ENCODE measurements at places on chromosomes 1 and 21. TPM values are rescaled to one million over a fixed set of nuclear protein-coding genes. Genes with fewer than 3 reads are reported as not detected.

Gene SH3GLB1
- total RNA-seq: 42.4 TPM

Gene SPAG17
- not detected for total RNA-seq

GRCh38 chr1:28328228-28328648 is 602 bp upstream of the MED18 start:
- no peak for DNase-seq

Gene KLHL21
- total RNA-seq: 27.5 TPM

DNA sequence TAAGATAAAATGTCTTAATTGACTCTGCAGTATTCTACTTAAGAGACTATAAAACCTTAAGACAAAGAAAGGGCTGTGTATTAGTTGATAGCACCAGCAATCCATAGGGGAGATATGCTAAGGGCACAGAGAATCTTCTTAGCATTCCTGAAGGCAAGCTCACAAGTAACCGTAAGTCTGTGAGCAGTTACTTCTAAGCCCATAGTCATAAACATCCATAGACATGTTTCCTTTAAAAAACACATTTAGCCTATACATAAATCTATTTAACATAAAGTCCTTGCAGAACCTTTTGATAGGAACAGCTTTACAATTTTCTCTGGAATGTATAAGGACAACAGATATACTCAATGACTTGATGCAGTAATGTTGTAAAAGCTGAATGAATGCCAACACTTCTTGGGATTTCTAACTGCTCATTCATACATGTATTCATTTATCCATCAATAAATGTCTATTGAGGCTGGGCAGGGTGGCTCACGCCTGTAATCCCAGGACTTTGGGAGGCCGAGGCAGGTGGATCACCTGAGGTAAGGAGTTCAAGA is 6.3 kb upstream of the ERRFI1 start:
- DNase-seq: no peak

Gene AQP10
- total RNA-seq: not detected

- no peak for DNase-seq
These were observed 470.5 kb downstream of the LTN1 start for GRCh38 chr21:28522014-28522799.

Gene AMY1C
- not detected for total RNA-seq

- DNase-seq: no peak
These were observed 11.4 kb upstream of the TSPEAR start for GRCh38 chr21:44722731-44723130.

DNA sequence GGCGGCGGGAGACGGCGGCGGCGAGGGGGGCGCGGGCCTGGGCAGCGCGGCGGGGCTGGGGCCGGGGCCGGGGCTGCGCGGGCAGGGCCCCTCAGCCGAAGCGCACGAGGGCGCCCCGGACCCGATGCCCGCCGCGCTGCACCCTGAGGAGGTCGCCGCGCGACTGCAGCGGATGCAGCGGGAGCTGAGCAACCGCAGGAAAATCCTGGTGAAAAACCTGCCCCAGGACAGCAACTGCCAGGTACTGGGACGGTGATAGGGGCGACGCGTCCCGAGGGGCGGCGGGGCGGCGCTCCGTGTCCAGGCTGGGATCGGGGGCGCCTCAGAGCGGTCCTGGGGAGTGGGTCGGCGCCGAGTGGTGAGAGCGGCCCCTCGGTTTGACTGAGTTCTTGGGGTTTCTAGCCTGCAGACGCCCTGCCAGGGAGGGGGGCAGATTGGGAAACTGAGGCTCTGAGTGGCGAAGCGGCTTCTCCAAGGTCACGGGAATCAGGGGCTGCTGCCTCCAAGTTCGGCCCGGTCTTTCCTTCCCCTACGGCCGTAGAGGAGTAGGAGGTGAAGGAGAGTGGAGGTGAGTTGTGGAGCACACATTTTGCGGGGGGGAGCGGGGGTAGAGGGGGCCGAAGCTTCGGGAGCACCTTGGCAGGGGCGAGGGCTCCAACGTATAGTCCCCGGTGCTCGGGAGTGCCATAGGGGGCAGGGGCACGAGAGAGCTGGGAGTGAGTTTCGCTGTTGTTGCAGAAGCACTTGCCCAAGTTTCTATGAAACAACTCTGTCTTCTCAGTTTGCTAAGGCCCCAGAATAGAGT is 508 bp downstream of the RAVER2 start:
- no peak for DNase-seq

DNA sequence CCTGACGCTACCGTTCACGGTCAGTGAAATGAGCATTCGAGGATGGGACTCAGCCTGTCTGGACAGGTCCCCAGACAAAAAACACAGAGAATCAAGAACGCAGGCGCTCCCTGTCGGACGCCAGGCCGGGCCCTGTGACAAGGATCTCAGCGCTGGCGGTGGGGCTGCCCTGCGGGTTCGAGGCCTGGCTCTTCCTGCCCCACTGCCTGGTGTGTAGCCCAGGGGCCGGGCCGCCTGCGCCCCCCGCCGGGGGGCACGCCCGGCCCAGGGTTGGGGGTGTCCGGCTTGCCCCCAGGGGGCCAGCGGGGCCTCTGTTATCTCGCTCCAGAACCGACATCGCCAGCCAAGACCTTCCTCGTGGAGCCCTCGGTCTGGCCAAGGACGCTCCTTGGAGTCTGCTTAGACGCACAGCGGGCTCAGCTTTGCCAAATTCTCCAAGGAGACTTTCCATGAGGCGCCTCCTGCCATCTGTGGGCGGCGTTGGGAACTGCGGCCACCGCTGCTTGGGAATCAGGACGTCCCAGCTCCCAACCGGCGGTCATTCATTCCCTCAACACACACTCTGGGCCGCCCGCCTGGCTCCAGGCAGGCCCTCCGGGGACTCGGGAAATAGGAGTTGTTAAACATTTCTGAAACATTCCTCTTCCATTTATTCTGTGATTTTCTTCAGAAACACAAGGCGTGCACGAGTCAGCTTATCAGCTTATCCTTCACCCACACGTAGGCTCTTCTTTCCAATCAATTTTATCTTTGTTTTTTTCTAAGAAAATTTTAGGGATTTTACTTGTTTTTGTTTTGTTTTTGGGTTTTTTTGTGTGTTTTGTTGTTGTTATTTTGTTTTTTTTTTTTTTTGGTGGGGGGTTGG is 11.3 kb upstream of the RIPK4 start:
- DNase-seq: peak; percentile 84

GRCh38 chr1:66273656-66274055 is 260.3 kb upstream of the SGIP1 start:
- no peak for DNase-seq

GRCh38 chr1:29593601-29594382 is 357.5 kb downstream of the PTPRU start:
- DNase-seq: no peak

Gene CDK18
- 32.0 TPM for total RNA-seq

Gene IFI44
- total RNA-seq: 0.66 TPM

DNA sequence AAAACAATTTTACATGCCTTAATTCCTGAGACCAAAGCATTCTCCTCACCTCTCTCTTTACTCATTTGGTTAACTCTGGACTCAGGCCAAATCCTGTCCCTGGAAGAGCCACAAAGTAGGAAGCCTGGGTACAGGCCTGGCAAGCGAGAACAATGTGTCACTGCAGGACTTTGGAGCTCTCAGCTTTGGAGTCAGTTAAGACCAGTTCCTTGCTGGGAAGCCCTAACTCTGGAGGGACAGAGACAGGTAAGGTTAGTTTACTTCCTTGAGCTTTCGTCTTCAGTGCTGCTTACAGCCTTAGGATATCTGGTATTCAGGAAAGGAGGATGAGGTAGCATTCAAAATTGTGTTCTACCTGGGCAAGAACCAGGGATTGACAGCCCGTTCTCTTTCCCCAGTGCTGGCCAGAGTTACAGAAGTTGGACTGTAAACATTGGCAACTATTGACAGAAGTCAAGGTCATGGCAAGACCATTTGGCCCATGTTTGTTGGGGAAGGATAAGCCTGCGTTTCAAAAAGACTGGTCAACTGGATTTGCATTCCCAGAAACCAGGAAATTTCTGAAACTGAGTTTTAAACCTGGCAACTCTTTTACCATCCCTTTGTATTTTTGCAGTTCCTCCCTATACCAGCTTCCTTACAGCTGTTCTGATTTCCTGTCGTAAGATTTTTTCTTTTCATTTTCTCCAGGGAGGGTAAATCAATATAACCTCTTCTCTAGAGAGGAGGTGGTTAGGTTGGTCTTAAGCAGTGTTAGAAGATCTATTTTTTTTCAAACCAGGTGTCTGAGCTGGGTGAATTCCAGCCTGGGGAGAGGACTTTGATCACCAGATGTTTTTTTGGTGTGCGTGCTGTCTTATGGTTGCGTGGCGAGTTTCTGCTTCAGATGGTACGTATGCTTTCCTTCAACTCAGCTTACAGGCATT is at the start of gene C4BPB:
Gene C4BPB (plus strand): TSS at position 160 of the 926 bp plus-strand sequence. CDS start 672 bp downstream, at position 832.
- no peak for DNase-seq

Data from HCT116 (cell line).